SHP77 (cell line): ENCODE measurements at places on chromosomes 2 and 18.

DNA sequence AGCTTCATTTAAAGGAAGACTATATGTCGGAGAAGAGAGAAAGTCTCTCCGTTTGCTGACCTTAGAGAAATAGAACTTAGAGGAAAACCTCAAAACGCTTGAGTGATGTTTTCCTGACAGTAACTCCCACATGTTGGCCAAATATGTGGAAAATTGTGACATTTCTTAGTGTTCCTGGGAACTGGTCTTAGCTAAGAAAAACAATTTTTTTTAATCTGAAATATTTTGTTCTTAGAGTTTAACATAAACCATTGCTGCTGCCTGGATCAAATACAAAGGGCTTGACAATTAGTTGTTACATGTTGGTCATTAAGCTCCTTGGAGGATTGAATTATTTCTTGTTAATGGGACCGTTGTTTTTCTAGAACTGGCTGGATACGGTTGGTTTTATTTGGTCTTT is 16.3 kb downstream of the DYNC2LI1 start:
- DNase-seq = no peak

- no peak for DNase-seq
Measured at GRCh38 chr2:112777036-112777435, 7.3 kb downstream of the IL1A start.

- DNase-seq = no peak
Measured at GRCh38 chr2:97546711-97547110, 43.0 kb downstream of the ANKRD36B start.

DNA sequence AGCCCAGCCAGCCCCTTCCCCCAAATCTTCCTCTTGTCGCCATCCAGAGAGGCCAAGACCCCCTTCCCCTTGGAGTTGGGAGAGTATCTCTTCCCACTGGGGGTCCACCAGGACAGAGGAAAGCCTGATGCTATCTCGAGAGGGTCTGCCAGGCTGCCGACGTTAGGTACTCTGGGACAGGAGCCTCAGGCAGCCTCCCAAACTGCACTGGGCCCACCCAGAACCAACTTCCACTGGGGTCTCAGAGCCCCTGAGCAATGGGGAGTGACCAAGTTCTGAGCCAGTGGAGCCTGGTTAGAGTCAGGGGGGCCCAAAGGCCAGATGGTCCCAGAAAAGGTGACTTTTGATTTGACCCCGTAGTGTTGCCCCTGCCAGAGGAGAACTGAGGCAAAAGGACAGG is 189.1 kb downstream of the INHBB start:
- DNase-seq = no peak

DNA sequence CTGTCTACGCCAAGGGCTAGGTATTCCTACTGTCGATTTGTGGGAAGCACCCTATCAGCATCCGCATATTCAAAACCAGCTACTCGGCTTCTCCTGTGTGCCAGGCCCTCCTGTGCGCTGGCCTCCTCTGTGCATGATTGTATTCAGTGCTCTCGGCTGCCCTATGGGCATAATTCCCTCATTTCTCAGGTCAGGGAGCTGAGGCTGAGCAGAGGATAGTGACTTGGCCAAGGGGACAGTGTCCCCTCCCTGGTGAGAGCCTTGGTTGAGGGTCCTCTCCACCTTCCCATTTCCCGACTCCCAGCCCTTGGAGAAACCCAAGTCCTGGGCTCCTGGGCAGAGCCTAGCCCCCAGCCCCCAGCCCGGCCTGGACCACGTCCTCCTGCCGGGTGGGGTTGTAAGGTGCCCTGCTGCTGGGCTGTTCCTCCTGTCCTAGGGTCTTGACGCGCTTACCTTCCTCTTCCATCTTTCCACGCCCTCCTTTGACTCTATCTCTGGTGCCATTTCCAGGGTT is 6.3 kb upstream of the HS6ST1 start:
- no peak for DNase-seq

DNA sequence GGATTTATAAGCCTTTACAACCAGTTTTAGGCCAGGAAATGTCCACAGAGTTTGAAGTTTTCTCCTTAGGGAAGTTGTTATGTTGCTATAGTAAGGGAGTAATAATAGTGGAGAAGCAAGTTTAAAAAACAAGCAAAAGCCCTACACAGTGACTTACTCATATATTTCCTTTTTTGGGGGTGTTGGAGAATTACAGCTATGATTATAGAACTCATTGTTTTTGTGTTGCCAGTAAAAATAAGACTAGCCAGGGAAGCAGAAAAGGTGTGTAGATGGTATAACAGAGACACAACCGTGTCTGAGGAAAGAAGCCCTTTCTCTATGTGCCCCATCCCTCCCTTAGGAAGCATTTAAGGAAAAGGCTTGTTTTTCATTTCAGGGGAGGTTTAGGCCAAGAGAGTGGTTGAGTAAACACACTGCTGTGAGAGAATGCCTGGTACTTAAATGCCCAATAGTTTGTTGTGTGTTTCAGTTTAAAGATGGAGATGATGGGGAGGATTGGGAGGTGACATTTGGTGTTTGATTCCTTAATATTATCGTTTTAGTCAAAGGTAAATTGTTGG is 2.3 kb downstream of the VAPA start:
- DNase-seq = no peak

DNA sequence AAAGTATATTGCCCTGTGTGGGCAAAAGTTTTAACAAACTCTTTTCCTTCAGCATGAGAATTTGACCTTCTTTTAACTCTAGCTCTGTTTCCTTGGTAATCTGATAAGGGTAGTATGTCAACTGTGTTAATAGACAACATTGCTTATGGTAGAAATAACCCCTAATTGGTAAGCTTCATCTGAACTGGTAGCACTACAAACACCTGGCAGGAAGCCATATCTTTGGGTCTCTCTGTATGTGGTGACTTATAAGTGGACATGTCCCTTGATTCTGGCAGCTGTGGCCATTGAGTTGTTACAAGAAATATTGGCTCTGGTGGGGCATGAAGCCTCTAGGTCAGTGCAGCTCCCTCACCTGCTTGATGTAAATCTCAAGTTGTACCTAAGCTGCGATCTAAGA is 46.9 kb downstream of the MBD5 start:
- DNase-seq = no peak

DNA sequence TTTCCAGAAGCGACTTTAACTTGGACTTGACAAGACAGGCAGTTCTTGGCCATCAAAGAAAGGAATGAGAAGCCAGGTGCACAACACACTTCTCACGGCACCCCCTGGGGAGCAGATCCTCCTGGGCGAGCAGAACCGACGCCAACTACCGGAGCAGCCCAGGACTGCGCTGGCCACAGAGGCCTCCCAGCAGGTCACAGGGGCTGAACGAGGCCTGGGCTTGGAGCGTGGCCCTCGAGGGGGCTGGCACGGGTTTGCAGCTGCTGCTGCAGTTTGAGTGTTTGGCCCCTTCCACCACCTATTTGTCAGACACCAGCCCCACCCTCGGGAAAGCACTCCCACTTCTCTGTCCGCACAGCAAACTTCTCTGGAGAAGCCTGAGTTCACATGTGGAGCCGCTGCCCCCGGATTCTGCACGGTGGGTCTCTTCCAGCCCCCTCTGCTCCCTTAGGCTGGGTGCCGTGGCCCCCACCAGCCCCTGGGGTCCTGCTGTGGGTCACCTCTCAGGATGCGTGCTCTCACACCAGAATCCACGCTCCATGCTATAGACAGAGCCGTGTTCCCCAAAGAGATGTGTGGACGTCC is 306.7 kb upstream of the SALL3 start:
- DNase-seq = no peak

DNA sequence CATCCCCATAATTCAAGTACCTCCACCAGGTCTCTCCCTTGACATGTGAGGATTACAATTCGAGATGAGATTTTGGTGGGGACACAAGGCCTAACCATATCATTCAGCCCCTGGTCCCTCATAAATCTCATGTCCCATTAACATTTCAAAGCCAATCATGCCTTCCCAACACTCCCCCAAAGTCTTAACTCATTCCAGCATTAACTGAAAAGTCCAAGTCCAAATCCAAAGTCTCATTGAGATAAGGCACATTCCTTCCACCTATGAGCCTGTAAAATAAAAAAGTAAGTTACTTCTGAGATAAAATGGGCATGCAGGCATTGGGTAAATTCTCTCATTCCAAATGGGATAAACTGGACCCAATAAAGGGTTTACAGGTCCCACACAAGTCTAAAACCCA is 849.7 kb downstream of the BCL11A start:
- DNase-seq = no peak

GRCh38 chr2:100409975-100410647 is 7.4 kb downstream of the CHST10 start:
- DNase-seq = no peak

DNA sequence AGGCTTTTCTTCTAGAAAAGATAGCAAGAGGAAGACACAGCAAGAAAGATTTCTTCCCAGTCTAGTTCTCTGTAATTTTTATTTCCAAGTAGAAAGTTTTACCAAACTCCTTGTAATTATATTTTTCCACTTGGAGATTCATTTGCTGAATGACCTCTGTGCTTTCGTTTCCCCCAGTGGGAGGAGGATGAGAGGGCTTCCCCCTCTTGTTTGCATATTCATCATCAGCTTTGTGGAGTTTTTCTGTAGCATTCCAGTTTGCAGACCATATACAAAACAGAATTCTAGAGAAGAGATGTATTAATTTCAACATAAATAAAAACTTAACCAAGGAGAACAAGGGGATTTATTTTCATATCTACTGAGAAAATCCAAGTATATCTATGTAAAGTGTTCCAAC is 51.3 kb downstream of the RMDN2 start:
- DNase-seq = no peak

- no peak for DNase-seq
Measured at GRCh38 chr2:233486778-233487552, 79.6 kb downstream of the USP40 start.

- no peak for DNase-seq
Measured at GRCh38 chr18:52813635-52814416, 473.8 kb downstream of the DCC start.

DNA sequence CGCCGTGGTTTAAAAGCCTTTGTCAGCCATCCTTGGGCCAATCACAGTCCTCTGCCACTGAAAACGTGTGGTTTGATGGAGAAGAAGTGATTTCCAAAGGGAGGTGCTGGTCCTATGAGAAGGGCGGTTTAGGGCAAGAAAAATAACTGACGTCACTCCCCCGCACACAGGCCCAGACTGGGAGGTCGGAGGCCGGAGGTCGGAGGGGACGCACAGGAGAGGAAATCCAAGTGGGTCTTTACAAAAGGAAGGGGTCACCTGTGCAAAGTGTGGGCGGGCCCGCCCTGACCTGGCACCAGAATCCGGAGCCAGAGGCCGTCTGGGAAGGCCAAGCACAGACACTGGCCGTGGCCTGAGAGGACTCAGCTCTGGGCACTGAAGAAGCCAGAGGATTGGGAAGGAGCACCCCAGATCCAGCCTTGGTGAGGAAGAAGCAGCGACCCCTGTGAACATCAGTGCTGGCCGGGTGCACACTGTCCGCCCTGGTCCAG is 18.0 kb upstream of the KCNG2 start:
- DNase-seq = no peak

- no peak for DNase-seq
Measured at GRCh38 chr2:166591226-166591625, 97.2 kb upstream of the SCN7A start.

- DNase-seq = no peak
Measured at GRCh38 chr2:153872311-153873051, 759 bp downstream of the GALNT13 start.

- DNase-seq = no peak
Measured at GRCh38 chr2:176960061-176960460, 252.5 kb upstream of the HNRNPA3 start.

DNA sequence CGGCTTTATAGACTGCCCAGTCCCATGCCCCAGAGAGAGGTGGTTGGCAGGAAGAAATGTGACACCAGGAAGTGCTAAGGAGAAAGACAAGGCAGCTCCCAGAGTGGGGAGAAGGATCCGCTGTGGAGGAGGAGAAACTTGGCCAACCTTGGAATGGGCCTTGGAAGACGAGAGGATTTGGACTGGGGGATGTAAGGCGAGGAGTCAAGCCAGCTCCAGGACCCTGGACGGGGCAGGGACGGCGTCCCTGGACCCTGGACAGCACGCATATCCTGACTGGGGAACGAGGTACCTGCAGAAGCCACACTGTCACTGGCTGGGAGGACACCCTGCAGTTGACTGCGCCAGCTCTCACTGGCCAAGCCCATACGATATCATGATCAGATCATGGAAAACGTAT is 153.4 kb downstream of the BCL2 start:
- DNase-seq = no peak

DNA sequence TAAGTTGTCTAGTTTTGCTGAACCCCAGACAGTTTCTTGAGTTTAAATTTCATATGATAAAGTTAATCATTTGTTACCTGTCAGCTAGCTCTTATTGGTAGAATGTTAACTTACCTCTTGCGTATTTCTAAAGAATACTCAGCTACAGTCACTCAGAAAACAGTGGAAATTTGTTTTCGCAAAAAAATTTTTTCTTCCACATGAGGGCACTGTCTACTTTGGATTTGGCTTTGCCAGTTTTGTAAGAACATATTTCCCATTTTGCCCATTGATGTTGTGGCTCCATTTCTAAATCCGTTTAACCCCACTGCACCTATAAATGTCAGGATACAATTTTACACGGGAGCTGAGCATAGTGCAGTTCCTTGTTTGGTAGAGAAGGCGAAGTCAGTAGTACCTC is 19.1 kb upstream of the GCFC2 start:
- peak; percentile 5 for DNase-seq

DNA sequence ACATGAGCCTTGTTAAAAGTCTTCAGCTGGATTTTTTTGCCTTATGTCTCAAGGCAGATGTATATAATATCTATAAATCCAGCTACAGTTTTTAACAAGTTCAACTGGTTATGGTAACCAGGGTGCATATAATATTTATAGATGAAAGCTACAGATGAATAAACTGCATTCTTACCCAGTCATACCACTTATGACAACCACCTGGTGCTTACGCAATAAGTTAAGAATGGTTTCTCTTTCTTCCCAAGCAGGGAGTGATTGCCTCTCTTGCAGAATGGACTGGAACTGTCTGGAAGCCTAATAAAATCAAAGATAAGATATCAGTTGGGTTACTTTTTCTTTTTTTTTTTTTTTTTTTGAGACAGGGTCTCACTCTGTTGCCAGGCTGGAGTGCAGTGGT is 19.6 kb downstream of the DHX57 start:
- no peak for DNase-seq
